ENCODE measurements at places on chromosomes 1 and 21.

DNA sequence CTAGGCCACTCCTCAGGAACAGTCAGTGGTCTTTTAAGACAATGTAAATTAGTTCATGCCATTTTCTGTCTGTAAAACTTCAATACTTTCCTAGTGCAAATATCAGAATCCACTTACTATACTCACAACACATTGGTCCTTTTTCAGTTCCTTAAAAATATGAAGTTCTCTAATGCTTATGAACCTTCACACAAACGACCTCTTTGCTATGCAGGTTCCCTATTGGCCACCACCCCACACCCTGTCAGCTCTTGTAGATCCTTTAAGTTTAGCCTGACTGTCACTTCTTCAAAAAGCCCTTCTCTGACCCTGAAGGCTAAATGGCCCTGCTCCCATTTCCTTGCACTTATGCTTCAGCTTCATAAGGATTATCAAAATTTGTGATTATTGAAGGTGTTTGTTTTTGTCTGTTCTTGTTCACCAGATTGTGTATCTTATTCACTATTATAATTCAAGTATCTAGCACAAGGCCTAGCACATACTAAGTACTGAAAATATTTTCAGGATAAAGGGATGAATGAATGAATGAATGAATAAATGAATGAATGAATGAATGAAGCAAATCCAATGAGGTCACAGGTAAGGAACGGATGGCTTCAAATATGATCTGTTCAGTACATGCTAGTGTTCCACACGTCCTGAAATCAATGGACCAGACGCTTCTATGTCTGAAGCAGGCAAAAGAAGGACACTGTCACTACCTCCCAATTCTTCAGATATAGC lies 373.9 kb downstream of the VAV3 start:
- DNase-seq: no peak

GRCh38 chr1:50251702-50252101 lies 143.0 kb downstream of the ELAVL4 start:
- no peak for DNase-seq

DNA sequence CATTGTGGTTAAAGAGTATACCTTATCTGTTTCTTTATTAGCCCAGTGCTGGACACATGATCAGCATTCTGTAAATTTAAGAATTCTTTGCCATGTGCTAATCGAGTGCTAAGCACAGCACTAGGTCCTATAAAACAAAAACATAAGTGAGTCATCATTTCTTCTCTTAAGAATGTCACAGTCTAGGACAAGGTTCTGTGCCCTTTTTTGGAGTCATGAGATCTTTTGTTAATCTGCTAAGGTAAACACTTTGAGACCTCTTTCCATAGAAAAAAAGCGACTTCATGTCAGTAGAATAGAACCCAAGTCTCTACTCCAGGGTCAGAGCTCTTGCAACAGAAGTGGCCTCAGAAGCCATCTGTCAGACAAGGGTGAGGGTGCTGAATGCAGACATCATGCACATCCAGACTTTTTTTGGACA lies 70.0 kb upstream of the NFIA start:
- DNase-seq: no peak

- DNase-seq: no peak
Measured at GRCh38 chr1:61269602-61270001, 187.2 kb downstream of the NFIA start.

DNA sequence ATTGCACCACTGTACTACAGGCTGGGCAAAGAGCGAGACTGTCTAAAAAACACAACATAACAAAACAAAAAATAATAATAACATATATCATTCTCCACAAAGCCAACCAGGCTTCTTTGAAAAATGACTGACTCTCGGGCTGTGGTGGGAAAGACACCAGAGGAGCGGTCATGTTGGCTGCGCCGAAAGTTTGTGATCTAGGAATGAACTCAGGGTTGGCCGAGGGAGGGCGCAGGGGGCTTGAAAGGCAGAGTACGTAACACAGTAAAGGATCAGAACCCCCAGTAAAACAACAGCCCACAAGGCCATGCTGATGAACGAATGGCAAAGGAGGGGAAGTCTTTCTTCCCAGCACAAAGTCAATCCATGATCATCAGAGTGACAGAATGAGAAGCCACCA lies 4.7 kb downstream of the SLC35E2B start:
- DNase-seq: no peak

DNA sequence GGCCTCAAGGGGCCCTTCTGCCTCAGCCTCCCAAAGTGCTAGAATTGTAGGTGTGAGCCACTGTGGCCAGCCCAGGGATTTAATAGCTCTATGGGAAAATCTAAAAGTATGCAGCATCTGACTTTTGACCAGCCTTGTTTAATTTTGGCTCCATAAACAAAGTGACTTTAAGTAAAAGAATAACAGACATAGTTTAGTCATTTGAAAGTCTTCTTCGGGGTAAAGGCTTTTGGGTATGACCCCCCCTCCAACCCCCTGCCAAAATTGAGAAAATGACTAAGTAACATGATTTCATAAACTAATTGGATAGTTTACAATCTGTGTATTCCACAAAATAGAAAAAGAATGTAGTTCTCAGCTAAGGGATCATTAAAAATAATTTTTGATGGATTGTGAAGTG lies 17.0 kb downstream of the GPBP1L1 start:
- no peak for DNase-seq

DNA sequence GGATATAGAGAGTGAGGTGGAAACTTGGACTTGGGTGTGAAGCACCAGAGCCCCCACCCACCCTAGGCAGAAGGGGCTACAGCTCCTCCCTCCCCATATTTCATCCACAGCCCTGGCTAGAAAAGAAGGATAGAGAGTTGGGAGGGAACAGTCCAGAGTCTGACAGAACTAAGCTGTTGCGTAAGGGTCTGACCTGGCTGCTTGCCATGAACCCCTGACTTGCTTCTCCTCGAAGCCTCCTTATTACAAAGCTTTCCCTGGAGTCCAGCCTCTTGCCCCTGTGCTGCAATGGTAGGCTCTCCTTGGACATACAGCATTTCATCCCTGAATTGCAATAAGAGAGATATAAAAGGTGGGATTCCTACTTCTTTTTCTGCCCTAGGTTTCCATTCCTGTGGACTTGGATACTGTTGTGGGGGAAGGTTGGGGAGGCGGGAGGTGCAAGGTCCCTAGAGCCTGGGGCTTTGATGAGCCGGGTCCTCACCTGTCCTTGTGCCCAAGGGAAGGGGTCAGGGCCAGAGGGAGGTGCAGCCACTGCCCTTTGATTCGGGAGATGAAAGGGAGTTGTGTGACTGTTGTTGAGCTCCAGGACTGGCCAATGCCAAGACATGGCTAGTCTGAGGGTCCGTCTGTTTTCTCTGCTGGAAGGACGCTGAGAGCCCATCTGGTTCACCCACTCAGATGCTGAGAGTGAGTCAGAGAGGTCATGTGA lies 2.7 kb downstream of the RHBG start:
- no peak for DNase-seq

GRCh38 chr1:41474490-41475271 lies 9.8 kb downstream of the EDN2 start:
- DNase-seq: no peak

DNA sequence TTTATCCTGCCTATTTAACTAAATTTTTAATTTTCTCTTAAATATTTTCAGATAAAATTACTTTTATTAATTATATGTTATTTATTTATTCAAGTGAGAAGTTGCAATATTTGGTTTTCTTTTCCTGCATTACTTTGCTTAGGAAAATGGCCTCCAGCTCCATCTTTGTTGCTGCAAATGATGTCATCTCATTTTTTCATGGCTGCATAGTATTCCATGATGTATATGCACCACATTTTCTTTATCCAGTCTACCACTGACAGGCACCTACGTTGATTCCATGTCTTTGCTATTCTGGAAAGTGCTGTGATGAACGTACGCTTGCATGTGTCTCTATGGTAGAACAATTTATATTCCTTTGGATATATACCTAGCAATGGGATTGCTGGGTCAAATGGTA lies 186.9 kb upstream of the LYPLAL1 start:
- no peak for DNase-seq

DNA sequence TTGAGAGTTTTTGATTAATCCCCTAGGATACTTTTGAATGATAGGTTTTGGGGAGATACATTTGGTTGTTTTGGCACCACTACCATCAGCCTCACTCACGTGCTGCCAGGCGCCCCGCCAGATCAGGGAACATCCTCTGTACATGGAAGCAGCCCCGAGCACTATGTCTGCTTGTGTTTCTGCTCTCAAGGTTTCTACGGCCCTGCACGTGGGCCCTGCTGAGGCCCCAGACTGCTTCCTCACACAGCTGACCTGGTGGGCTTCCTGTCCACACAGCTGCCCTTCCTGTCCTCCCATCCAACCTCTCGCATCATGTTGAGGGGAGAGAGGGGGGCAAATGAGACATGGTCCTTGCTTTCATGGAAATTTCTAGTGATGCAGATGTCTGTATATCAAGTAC lies 20.0 kb downstream of the ADARB1 start:
- no peak for DNase-seq

DNA sequence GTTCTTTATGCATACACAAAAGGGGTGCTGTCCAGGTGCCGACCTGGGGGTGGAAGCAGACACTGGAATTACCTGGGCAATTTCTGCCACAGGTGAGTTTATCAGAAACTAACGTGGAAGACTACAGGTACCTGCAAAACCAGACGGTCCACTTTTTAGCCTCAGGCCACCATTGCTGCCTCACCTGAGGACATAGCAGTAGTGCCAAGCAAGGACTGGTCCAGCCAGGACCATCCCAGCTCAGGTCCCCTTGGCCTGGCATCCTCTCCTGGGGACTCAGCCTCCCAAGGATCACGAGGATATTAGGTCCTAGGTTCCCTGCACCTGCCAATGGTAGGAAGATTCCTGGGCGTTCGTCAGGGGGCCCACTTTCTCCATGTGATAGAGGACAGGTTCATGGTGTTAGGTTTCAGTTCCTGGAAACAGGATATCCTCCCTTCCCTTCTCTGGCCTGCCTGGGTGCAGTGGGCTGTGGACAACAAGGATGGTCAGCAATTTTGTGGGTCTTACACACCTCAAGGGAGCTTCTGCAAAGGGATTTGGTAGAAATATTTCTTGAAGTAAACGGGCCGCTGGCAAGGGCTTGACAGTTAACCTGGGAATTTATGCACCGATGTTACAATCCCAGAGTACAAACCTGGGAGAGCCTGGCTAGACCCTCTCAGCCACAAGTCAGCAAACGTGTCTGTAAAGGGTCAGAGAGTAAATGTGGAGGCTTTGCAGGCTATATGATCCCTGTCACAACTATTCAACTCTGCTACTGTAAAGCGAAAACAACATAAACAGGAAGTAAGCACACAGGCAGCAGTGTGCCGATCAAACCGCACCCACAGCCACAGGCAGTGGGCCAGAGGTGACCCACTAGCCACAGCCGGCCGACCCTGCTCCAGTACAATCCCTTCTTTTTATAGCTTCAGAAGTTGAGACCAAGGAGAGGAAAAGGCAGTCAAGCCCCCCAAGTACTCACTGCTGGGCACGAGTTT lies 71.4 kb upstream of the RAB4A start:
- DNase-seq: no peak

DNA sequence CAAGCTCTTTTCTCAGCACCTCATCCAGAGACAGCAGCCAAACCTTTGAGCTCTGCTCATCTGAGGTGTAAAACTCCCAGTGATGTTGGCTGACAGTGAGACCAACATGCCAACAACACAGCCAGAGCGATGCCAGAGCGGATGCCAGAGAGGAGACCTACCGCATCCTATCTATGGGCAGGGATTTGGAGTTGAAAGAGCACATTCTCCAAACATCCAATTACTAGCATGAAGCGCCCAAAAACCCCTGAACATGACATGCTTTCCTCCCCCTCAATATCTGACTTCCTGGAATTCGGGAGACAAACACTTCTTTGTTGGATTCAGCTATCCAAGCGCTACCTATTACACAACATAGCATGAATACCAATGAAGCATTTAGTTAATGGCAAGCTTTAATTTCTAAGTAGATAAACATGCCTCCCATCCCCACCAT lies 23.1 kb upstream of the PAXBP1 start:
- DNase-seq: no peak

DNA sequence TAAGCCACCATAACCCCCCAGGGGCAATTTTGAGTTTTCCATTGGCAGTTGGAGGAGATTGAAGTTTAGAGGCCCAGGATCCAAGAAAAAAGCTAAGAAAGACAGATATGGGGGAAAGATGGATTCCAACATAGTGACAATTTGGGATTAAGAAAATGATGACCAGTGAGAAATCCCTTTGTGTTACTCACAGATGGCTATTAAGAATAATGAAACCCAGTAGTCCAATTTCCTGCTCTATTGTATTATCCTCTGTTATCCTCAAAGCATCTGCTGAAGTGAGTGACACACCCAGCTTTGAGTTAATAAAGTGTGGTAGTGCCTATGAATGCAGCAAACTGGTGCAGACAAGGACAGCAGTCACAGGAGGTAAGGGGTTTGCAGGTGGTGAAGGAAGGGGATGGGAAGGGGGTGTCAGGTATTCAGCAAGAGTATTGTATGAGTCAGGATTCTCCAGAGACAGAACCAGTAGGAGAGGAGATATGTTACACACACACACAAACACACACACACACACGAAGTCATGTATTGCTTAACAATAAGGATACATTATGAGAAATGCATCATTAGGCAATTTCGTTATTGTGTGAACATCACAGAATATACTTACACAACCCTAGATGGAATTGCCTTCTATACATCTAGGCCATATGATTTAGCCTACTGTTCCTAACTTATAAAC lies 112.4 kb upstream of the VANGL1 start:
- no peak for DNase-seq

GRCh38 chr1:8545078-8545477 lies 227.2 kb downstream of the SLC45A1 start:
- peak; percentile 28 for DNase-seq

GRCh38 chr21:24658026-24658425 lies 949.3 kb downstream of the MRPL39 start:
- no peak for DNase-seq

- no peak for DNase-seq
Measured at GRCh38 chr1:13728091-13728715, 28.2 kb downstream of the PRDM2 start.

DNA sequence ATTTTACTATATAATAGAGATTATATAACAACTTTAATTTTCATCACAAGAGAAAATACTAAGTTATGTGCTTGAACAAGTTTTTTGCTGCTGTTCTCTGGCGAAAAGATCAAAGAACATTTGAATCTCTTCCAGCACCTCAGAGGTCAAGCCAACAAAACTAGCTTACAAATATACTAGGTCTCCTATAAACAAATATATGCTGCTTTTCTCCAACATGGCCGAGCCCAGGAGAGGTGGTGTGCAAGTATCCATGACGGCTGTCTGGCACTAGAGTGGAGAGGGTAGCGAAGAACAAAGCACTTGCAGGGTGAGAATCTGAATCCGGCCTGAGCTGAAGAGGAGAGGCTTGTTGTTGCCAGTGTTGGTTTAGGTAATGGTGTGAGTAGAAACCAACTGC lies 7.5 kb upstream of the FMO3 start:
- DNase-seq: no peak

- DNase-seq: no peak
Measured at GRCh38 chr1:162030759-162031280, 7.2 kb upstream of the OLFML2B start.

All from stimulated activated CD4-positive, alpha-beta T cell treated with anti-CD3 and anti-CD28 coated beads, Interleukin-15, amount 100 ng/mL, for 24 hours (primary cell).